CD4-positive, CD25-positive, alpha-beta regulatory T cell (primary cell): ENCODE measurements at places on chromosomes 4 and X.
A peak's percentile ranks its signal among the peaks of the same experiment; 100 is the strongest.

- no peaks in the 10 kb centered on the region for H3K36me3 ChIP-seq
- no peaks in the 10 kb centered on the region for H3K27me3 ChIP-seq
- no peak overlapping the region for H3K27ac ChIP-seq
Observed at GRCh38 chr4:35164063-35164462, 1080.3 kb downstream of the ARAP2 start.

DNA sequence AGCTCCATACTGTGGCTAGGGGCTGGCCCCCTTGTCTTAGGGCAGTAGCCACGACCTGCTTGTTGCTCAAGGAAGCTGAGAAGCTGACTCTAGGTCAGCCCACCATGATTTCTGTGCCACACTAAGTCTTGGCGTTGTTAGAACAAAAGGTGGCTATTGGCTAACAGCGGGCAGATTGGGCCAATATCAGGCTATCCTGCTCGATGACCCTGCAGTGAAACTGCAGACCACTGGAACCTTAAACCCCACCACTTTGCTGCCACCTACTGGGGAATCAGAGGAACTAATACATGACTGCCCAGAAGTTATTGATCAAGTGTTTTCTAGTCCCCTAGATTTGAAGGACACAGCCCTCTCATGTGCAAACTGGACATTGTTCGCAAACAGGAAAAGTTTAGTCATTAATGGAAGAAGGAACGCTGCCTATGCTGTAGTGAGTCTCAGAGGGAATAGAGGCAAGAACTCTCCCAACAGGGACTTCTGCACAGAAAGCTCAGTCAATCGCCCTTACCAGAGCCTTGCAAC, 17.0 kb upstream of the PAPSS1 start:
- H3K4me1 ChIP-seq: no peaks in the 10 kb centered on the region
- H3K27me3 ChIP-seq: no peaks in the 10 kb centered on the region
- H3K27ac ChIP-seq: no peak overlapping the region
- H3K4me3 ChIP-seq: no peak overlapping the region
- DNase-seq: peak; percentile 28

GRCh38 chrX:154730253-154730891, 20.5 kb downstream of the GAB3 start:
- H3K36me3 ChIP-seq: no peaks in the 10 kb centered on the region
- no peak for DNase-seq
- H3K27me3 ChIP-seq: no peaks in the 10 kb centered on the region
- no peak overlapping the region for H3K27ac ChIP-seq

DNA sequence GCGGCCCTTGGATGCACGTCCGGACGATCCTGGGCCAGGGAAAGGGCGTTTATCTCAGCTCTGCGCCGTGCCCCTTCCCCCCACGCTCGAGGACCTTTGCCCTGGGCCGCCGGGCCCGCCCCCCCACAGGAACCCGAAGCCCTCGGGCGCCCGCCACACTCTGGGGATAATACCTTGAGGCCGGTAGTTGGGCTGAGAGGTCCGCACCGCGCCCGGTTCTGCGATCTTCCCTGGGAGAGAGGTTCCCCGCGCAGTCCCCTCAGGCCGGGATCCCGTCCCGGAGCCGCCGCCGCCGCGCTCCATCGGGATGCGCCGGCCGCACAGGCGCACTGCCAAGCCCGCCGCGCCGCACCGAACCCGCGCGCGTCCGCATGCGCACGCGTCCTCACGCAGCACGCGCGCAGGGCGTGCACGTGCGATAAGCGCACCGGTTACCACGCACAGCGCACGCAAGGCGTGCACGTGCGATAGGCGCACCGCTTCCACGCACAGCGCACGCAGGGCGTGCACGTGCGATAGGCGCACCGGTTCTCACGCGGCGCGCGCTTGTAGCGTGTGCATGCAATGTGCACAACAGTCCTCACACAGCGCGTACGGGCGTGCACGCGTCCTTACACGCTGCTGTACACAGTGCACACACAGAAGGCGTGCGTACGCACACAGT, at the start of gene MAP7D2:
MAP7D2 (minus strand) TSS at position 331 of the 664 bp plus-strand sequence; CDS start at position 303, 28 bp downstream.
- no peaks in the 10 kb centered on the region for H3K36me3 ChIP-seq
- peaks cover 4% of the 10 kb centered on the region for H3K4me1 ChIP-seq
- no peak within 1 kb of the TSS for H3K4me3 ChIP-seq

GRCh38 chrX:136166221-136166855, 19.0 kb downstream of the FHL1 start:
- no peak overlapping the region for H3K4me3 ChIP-seq
- H3K4me1 ChIP-seq: no peaks in the 10 kb centered on the region
- peak; percentile 23 for DNase-seq
- H3K27ac ChIP-seq: no peak overlapping the region
- H3K27me3 ChIP-seq: no peaks in the 10 kb centered on the region

GRCh38 chr4:149555146-149555545, 260.5 kb downstream of the IQCM start:
- H3K4me1 ChIP-seq: no peaks in the 10 kb centered on the region
- no peaks in the 10 kb centered on the region for H3K36me3 ChIP-seq
- H3K27me3 ChIP-seq: no peaks in the 10 kb centered on the region
- no peak overlapping the region for H3K27ac ChIP-seq
- H3K4me3 ChIP-seq: no peak overlapping the region

DNA sequence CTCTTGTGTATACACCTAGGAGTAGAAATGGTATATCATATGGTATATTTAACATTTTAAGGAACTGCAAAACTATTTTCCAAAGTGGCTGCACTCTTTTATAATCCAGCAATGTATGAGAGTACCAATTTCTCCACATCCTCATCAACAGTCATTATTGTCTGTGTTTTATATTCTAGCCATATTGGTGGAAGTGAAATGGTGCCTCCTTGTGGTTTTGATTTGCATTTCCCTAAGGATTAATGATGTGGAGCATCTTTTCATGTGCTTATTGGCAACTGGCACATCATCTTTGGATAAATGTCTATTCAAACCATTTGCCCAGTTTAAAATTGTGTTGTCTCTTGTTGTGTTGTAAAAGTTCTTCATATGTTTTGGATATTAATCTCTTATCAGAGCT, 9.6 kb downstream of the BMP15 start:
- H3K4me1 ChIP-seq: no peaks in the 10 kb centered on the region
- no peak for DNase-seq
- no peaks in the 10 kb centered on the region for H3K36me3 ChIP-seq
- no peak overlapping the region for H3K27ac ChIP-seq

DNA sequence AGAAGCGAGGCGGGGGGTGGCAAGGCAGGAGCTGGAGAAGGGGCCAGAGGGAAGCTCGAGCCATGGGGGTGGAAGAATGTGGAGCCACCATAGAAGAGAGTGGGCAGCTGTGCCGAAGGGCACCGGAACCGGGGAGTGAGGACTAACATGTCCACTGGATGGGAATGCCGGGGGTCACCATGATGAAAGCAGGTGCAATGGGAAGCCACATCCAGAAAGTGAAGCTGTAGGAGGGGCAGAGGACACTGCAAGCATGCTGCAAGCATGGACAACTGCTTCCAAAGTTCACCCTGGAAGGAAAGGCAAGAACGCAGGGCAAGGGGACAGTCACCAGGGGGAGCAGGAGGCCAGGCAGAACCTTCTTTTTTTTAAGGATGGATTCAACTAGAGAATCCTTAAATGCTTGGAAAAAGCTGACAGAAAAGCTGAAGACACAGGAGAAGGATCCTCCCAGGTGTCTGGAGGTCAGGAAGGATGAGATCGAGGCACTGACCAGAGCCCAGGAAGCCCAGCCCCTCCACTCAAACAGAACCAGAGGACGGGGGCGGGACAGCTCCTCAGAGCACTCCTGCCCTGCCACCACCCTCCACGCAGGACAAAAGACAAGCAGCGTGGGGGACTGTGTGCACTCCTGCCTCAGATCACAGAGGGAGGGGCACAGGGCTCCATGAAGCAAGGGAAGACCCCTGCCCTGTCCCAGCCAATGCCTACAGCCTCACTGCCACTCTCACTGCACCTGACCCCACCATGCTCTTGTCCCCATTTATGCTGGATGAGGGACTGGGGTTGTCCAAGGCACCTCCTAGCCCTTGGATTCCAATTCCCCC, 169.2 kb downstream of the AFAP1 start:
- H3K36me3 ChIP-seq: peaks cover 6% of the 10 kb centered on the region
- H3K27ac ChIP-seq: no peak overlapping the region
- peak overlapping the region; percentile 44 for H3K4me3 ChIP-seq
- DNase-seq: no peak

DNA sequence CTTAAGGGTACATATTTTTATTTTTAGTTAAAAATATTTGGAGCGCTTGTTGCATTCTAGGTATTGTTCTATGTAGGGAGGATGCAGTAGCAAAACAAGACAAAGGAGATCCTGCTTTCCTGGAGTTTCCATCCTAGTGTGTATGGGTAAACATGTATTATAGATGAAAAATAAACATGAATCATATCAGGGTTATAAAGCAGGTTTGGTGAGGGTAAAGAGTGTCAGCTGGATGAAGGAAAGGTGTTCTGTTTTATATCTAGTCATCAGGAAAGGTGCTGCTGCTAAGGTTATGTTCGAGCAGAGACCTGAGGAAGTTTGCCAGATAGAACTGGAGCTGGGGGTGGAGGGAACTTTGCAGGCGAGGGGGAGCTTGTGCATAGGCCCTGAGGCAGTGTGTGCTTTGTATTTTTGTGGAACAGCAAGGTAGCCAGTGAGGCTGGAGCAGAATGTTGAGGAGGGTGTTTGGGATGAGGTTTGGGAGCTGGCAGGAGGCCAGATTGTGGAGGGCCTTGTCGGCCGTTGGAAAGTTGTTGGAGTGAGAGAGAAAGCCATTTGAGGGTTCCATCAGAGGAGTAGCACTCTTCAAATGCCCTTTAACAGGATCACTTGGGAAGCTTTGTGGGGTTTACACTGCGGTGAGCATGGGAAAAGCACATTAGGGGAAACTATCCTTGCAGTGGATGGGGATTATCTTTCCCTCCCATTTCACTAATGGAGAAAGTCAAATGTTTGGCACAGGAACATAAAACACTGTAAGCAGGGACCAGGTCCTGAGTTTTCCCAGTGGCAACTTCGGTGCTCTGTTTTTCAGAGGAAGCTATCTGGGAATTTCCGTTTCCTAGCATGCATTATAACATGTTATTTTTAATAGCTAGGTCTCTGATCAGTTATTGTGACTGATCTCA, 35.9 kb downstream of the AFF1 start:
- no peaks in the 10 kb centered on the region for H3K27me3 ChIP-seq
- no peak overlapping the region for H3K4me3 ChIP-seq
- H3K4me1 ChIP-seq: peaks cover 12% of the 10 kb centered on the region
- no peak overlapping the region for H3K27ac ChIP-seq
- DNase-seq: no peak

- H3K4me1 ChIP-seq: no peaks in the 10 kb centered on the region
- H3K4me3 ChIP-seq: no peak overlapping the region
- no peak overlapping the region for H3K27ac ChIP-seq
- H3K27me3 ChIP-seq: no peaks in the 10 kb centered on the region
- no peaks in the 10 kb centered on the region for H3K36me3 ChIP-seq
Observed at GRCh38 chr4:166827167-166827566, 407.1 kb downstream of the SPOCK3 start.

DNA sequence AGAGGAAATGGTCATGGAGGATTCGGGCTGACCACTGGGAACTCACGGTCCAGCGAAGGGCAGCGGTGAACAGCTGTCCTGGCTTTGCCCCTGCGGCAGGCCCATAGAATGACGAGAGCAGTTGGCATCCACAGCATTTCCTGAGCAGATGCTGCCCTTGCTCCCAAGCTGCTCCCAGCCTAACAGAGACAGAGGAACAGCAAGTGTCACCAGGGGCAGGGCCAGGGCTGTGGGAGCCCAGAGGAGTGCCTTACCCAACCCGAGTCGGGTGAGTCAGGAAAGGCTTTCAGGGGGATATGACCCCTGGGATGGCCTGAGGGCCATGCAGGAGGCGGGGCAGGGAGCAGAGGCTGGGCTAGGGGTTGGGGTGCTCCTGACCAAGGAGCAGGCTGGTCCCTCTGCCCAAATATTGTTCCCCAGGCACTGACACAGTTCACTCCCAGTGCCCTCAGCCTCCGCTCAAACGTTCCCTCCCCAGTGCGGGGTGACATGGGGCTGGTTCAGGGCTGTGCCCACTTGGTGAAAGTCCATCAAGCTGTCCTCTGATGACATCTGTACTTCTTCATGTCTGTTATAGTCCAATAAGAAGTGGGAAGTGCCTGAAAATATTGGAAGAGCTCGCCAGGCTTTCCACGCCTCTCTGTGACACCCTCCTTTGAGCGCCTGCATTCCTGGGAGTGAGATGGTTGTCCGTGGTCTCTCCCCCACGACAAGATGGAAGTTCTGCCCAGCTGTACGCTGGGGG, 64.7 kb upstream of the GPR78 start:
- no peaks in the 10 kb centered on the region for H3K4me1 ChIP-seq
- H3K4me3 ChIP-seq: no peak overlapping the region
- no peak overlapping the region for H3K27ac ChIP-seq
- H3K27me3 ChIP-seq: no peaks in the 10 kb centered on the region
- no peak for DNase-seq

DNA sequence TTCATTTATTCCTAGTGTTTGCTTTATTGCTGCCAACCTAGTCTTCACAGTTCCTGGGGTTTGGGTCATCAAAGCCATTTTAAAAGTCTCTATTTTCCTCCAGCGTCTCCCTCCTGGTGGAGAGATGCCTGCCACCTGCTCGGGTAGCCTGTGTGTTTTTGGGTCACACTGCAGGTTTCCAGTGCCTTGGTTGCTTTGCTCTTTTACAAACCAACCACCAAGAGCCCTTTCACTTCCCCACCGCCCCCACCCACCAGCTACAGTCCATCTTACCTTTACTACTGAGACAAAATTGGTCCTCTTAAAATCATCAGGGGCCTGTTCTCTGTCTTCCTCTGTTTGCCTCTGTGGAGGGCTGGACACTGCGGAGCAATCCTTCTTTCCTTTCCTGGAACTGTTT, 280.5 kb upstream of the GATB start:
- no peak for DNase-seq
- H3K36me3 ChIP-seq: no peaks in the 10 kb centered on the region
- H3K4me1 ChIP-seq: peaks cover 4% of the 10 kb centered on the region
- no peak overlapping the region for H3K27ac ChIP-seq
- H3K4me3 ChIP-seq: no peak overlapping the region

GRCh38 chr4:163697121-163697520, 202.6 kb downstream of the TMA16 start:
- H3K4me3 ChIP-seq: no peak overlapping the region
- H3K27ac ChIP-seq: no peak overlapping the region
- no peaks in the 10 kb centered on the region for H3K4me1 ChIP-seq
- no peaks in the 10 kb centered on the region for H3K36me3 ChIP-seq
- peaks cover 6% of the 10 kb centered on the region for H3K27me3 ChIP-seq

- no peaks in the 10 kb centered on the region for H3K4me1 ChIP-seq
- no peak overlapping the region for H3K27ac ChIP-seq
- no peaks in the 10 kb centered on the region for H3K27me3 ChIP-seq
- DNase-seq: no peak
Observed at GRCh38 chrX:68995780-68996551, 167.1 kb downstream of the EFNB1 start.

- H3K27ac ChIP-seq: no peak overlapping the region
- H3K36me3 ChIP-seq: no peaks in the 10 kb centered on the region
- no peak overlapping the region for H3K4me3 ChIP-seq
Observed at GRCh38 chr4:5455003-5455585, 253.3 kb downstream of the EVC2 start.

- H3K27me3 ChIP-seq: no peaks in the 10 kb centered on the region
- H3K4me3 ChIP-seq: peak overlapping the region; percentile 7
- DNase-seq: peak; percentile 12
- H3K4me1 ChIP-seq: peaks cover 19% of the 10 kb centered on the region
Observed at GRCh38 chr4:118683513-118683912, 1.7 kb upstream of the METTL14 start.
